ENCODE measurements at places on chromosomes 2 and 18.

- DNase-seq = peak; percentile 47
Observed at GRCh38 chr2:219155054-219155644, 5.5 kb downstream of the NHEJ1 start.

DNA sequence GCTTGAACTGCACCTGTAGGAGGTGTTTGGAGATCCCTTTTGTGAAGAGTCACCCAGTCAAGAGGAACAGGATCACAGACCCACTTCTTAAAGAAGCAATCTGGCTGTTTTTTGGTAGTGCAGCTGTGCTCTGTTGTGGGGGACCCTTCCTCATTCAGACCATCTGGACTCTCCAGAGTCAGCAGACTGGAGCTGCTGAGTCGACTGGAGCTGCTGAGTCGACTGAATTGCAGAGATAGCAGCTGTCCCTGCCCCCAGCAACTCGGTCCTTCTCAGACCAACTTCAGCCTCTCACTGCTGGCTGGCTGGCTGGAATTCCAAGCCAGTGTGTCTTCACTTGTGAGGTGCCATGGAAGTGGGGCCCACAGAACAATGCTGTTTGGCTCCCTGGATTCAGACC, 56.8 kb downstream of the GTF3C3 start:
- DNase-seq = no peak

DNA sequence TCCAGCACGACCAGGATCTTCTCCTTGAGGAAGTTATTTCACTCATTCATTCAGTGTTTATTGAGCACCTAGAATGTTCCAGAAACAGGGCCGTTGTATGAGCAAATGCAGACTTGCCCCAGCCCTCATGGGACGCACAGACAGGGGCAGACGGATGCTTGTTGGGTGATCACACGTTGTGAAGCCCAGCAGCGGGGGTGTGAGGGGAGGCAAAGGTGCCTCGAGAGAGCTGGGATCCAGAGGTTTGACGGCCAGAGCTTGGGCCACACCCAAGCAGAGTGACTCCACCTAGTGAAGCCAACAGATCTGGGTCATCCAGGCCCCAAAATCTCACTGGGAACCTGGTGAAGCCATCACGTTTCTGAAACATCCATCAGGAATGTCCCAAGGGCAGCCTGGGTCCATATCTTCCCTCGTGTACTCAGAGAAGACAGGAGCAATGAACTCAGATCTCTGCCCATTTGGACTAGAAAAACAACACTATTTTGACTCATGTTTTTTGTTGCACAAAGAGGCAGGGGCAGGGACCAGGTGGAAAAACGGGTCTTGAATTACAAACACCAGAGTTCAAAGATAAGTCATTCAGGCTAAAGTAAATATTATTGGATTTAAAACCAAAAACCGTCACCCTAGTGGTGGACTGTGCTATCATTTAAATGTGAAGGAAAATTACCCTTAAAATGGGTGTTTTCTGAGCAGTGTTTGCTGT, 54.9 kb upstream of the RBM44 start:
- no peak for DNase-seq

DNA sequence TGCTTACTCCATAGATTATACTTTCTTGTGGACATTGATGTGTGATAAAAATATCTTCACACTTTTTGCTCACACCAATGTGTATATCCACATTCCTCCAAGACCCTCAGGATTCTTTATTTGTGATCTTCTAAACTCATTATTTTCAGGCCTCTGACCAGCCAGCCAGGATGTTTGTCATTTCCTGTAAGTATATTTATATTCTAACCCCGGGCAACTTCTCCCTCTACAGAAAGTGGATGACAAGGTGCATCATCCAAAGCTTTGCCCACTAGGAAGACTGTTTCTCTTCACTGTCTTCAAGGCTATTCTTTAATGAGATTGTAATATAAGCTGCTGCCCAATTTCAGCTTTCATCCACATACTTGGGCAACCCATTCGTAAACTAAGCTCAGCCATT, 3.6 kb upstream of the CWC22 start:
- no peak for DNase-seq

DNA sequence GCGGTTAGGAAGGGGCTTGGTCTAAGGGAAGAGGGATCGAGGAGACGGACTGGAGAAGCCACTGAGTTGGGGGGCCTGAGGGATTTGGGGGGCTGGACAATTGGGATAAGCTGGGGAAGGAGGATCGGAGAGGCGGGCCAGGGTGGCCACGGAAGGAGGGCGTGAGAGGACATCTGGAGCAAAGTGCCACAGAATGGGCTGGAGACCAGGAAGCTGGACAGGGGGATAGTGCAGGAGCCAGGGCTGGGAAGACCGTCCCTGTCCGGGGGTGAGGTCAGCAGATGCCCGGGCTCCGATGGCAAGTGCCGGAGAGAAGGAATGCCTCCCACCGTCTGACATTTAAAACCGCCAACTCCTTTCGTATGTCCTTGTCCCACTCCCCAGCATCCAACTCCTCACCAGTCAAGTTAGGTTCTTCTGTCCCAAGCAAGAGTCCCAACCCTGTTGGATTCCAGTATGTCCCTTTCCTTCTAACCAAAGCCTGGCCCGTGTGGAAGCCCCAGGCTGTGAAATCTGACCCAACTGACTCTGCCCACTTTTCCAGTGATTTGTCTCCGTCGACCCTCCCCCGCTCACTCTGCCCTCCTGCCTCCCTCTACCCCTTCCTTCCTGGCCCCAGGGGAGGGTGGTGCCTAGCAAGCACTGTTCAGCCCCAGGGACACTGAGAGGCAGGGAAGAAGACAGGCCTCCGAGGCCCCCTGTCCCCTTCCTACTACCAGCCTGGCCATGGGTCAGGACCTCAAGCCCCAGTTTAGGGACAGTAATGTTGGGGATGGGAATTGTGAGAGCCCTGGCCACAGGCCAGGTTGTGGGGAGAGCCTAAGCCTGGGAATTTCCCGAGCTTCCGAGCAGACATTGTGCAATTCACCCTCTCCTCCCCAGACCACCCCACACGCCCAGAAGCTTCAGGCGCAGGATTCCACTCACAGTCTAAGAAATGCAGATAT, 31.5 kb upstream of the TMBIM1 start:
- no peak for DNase-seq
